Activated CD4-positive, alpha-beta T cell treated with anti-CD3 and anti-CD28 coated beads, Interleukin-2, Interleukin-4, amounts not matched to agents 100 ng/mL and 50 ng/mL, durations not matched to agents 16 hours and 8 hours (primary cell): ENCODE measurements at places on chromosomes 2 and 18.

GRCh38 chr2:101817481-101817880 lies 120.0 kb downstream of the MAP4K4 start:
- DNase-seq: no peak

GRCh38 chr18:68740966-68741365 lies 26.1 kb upstream of the TMX3 start:
- DNase-seq: no peak

GRCh38 chr18:49459404-49460171 lies 857 bp downstream of the DYM start:
- DNase-seq: peak; percentile 24

DNA sequence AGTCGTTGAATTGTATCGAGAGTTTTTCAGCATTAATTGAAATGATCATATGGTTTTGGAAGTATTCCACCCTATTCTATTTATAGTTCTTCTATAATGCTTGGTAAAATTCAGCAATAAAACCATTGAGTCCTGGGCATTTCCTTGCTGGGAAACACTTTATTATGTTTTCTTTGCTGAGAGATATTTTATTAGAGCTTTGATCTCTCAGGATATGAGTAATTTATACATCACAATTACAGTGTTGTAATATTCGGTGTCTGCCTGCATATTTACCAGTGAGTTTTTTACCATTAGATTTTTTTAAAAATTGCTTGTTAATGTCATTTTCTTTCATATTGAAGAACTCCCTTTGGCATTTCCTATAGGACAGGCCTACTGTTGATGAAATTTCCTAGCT lies 402.7 kb upstream of the FSIP2 start:
- DNase-seq: no peak

GRCh38 chr2:207157731-207158130 lies 8.0 kb downstream of the KLF7 start:
- DNase-seq: no peak

DNA sequence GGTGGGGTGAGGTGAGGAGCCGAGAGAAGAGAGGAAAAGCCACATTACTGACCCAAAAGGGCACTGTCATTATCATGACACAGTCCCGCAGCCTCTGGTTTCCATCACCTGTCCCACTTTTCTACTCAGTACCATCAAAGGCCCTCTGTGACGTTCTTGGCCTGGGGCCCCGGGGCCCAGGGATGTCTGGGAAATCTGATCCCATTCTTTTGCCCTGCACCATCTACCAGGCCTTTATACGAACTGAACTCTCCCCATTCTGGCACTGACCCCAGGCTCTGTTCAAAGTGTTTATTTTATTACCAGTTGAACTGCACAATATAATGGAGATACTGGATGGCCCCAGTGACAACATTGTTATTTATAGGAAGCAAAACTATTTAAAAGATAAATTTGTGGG lies 89.1 kb downstream of the COL6A3 start:
- no peak for DNase-seq

DNA sequence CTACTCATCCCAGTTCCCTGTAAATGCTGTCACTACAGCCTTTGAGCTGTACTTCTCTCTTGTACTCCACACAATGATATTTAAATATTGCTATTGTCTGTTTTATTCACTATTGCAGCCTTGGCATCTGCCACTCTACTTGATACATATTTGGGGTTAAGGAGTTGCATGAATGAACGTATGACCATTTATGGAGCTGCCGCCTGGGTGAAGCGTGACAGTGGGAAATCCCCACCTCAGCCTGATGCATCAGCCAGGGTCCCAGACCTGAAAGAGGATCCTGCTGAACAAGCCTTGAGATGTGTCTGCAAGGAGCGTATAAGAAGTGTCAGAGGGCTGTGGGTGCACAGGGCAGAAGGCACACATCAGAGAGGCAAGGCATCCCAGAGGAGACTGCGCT lies 39.1 kb downstream of the MRPL35 start:
- peak; percentile 53 for DNase-seq

- DNase-seq: no peak
These were observed 48.5 kb downstream of the MAP4K4 start for GRCh38 chr2:101745711-101746694.

DNA sequence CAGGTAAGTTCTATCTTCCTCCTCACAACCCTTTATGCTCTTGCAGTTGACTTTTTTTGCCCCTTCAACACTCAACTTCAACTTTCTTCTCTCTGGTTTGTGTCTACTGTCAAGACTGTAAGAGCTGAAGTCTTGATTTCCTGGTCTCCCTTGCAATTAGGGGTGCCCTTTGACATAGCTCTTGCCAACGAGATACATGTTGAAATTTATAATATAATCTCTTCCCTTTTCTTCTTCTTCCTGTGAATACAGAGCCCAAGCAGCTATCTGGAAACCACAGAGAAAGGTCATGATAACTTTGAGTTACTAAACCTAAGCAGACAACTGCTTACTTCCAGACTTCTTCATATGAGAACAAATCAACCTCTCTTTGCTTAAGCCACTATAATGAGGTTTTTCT lies 163.5 kb downstream of the MC4R start:
- DNase-seq: no peak

DNA sequence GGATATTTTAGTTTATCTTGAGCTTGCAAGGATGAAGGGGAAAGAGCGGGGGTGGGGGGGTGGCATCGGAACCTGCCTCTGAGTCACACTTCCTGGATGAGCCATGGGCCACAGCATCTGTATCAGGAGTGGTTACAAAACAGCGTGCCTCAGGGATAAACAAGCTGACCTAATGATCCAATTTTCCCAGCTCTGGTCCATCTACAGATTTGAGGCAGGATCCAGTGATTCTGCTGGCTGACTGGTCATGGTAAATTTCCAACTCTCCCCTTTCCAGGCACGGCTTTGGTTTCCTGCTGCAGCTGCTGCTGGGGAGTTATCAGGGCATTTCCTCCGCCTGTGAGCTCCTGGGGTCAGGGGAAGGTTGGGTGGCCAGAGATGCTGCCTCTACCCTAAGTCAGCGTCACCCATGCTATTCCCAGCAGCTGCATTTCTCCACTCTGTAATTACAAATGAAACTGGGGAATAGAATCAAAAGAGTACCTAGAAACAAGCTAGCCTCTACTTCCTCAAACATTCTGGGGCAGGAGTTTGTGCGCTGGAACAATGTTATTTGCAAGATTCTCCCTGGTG lies 4.7 kb upstream of the HPCAL1 start:
- DNase-seq: peak; percentile 49

- no peak for DNase-seq
These were observed 467.7 kb upstream of the RGPD4 start for GRCh38 chr2:107359021-107359420.
